ENCODE measurements at places on chromosomes 5 and 9.

DNA sequence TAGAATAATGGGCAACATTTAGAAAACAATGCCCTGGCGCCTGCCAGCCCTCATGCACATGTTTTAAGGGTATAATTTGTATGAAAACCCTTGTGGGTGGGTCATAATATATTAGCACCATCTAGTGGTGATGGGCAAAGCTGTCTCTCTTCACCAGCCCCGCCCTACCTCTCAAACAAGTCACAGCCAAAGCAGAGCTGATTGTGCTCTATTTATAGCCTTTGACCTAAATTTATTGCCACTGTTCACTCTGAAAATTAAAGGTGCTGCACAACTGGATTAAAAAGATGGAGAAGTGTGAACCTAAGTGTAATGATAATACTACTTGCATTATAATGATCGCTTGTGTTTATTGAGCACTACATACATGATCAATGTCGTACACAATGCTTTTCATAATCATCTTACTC lies 131.9 kb upstream of the ANKH start:
- DNase-seq, result peak; percentile 36

GRCh38 chr9:5892456-5893133 lies 1.9 kb downstream of the MLANA start:
- DNase-seq, result no peak

DNA sequence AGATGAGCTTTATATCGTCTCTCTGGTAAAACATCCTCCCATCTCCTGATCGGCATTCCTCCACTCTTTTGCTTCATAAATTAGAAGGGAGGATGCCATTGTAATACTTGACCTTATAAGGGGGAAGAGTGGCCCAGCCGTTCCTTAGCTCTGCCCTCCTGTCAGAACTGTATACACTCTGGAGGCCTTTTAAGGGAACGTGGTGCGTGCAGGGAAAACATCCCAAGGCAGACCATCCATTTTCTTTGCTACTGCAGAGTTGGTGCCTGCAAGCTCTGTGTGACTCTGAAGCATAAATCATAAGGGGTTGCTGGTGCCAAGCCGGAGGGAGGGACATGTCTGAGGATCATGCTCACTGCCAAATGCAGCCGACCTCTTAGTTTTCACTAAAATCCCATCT lies 90.4 kb downstream of the PGM5 start:
- no peak for DNase-seq

- DNase-seq, result no peak
Observed at GRCh38 chr9:128316421-128316820, 5.8 kb downstream of the TRUB2 start.

DNA sequence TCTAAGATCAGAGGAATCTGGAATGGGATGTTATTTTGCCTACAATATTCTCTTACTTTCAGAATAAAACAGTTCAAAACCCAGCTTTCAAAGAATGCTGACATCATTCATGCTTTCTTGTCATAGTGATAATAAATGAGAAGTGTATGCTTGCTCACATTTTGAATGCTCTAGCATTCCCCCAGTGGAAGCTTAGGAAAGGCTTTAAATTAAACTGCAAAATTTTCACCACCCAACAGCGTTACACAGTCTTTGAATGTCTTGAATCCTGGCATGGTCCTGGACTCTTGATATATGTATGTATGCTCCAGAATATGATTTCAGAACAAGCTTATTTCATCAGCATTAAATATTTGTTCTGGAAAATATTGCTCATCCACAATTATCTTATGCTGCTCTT lies 964.3 kb upstream of the NUDT12 start:
- DNase-seq, result no peak

GRCh38 chr9:36960575-36960955 lies 73.5 kb downstream of the PAX5 start:
- no peak for DNase-seq

DNA sequence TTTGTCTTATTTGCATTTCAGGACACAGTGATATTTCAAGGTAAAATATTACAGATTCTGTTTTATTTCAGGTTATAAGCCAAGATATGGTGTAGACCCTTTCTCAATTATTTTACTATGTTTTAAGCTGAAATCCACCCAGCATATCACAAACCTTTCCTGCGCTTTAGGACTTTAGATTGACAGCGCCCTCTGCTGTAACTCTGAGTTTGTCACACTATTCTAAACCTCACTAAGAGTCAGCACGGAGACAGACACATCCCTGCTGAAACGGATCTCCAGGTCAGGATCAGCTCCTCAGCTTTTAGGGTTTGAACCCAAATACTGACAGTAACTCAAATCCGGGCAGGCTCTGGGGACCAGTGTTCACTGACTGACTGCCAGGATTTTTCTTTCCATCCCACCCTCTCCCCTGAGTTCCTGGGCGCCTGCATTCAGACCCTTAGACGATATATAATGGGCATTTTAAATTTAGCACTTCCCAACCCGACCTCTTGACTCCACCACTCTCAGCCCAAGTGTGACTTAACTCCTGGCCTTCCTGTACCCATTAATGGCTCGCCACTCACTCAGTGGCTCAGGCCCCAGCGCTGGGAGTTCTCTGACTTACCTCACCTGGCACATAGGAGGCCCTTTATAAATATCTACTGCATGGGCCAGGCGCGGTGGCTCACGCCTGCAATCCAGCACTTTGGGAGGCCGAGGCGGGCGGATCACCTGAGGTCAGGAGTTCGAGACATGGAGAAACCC lies 33.5 kb downstream of the TLX3 start:
- DNase-seq, result peak; percentile 36

- no peak for DNase-seq
Observed at GRCh38 chr5:94080390-94080789, 339.0 kb upstream of the POU5F2 start.

- no peak for DNase-seq
Observed at GRCh38 chr5:117829646-117830045, 1158.7 kb downstream of the DTWD2 start.

DNA sequence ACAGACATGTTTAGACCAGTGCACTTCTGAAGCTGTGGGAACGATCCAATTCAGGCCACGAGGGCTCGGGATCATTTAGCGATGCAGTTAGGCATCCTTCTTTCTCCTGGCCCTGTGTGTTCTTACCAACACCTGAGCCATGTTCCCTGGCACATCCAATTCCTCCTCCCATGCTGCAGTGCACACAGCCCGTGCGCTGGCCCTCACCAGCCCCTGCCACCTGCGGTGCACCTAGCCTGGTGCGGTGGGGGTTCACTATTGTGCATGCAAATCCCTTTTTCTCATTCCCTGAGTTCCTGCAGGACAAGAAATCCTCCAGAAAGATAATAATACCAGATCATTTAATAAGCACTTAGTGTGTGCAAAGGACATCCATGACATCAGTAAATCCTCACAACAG lies 53.5 kb downstream of the NEURL1B start:
- DNase-seq, result no peak

DNA sequence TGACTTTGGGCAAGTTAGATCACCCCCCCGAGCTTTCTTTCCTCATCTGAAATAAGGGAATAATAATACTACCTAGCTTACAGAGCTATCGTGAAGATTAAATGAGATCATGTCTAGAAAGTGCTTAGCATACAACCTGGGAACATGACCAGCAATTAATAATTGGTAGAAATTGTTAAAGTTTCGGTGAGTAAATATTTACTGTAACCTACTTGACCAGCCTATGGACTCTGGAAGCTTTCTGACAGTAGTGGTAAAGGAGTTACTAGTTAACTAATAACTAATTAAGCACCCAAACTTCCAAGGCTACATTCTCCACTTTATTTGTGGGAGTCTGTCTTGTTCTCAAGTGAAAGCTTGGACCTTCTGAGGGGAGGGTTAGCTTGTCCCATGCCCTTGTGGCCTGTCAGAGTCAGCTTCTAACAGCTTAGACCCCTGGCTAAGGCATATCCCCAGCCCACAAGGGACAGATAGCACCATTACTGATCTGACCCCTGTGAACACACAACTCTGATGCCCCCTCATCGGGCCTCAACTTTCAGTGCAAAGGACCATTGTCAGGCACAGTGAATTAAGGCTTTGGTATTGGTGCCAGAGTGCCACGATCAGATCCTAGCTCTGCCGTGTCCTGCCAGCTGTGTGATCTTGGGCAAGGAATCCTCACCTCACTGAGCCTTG lies 58.7 kb upstream of the SAP30L start:
- DNase-seq, result no peak

DNA sequence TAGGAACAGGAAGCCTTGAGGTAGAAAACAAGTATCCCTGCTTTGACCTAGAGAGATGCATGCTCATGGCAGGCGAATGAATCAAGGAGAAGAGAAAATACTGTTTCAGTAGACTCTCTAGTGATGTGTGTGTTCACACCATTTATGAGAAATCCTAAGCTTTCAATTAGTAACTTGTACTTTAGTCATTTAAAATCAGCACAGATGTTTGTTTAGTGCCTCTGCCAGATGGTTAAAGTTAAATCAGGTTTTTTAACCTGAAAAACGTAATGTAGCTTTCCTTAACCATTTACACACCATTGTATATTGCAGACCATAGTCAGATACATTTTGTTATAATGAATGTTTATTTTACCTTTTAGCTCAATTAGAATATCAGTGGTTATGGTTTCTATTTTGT lies 5.0 kb downstream of the TJP2 start:
- DNase-seq, result no peak

- no peak for DNase-seq
Observed at GRCh38 chr9:27183701-27184100, 74.7 kb downstream of the TEK start.

- no peak for DNase-seq
Observed at GRCh38 chr5:127089191-127089590, 15.9 kb upstream of the C5orf63 start.
